Astrocyte (in vitro differentiated cells and primary cell): ENCODE measurements at places on chromosomes 4 and X. TPM values are rescaled to one million over a fixed set of nuclear protein-coding genes. Genes with fewer than 3 reads are reported as not detected.

GCNA gene
- 2.2 and 2.4 TPM in 2 replicates for total RNA-seq

DNA sequence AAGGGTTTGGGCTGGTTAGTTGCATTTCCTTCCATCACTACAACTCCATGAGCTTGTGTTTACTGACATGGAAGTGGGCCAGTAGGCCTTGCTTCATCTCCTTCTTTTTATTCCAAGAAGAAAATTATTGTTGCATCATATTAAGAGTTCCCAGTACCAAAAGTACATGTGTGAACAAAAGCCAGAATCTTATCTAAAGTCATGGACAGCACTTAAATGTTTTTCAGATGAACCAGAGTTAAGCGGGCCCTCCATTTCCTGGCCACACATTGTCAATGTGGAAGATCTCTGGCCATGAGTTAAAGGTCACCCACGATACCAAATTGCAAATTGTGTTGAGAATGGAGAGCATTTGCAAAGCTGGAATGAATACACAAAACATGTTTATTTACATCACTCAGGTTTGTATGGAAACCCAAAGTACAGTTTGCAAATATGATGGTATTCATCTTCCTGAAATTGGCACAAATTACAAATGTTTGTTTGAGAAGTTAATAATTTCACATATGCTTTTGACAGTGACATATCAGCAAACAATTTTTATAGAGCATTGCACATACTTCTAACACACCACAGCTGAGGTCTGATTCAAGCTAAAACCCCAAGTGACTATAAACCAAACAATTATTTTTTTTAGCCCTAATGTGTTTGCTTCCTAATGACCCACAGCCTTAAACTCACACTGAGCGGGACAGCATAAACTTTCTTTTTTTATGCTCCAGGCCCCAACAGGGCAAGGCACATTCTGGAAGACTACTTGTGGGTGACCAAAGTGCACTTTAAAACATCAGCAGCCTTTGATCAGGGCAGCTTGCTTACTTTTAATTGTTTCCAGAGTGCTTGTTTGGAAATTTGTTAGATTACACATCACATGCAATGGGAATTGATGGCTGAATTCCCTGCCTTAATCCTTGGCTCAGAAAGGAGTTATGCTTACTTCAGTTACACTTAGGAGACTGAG is 502.9 kb upstream of the SLIT2 start:
- DNase-seq: peak; percentile 75

CT55 gene
- total RNA-seq: not detected in 2 replicates

DNA sequence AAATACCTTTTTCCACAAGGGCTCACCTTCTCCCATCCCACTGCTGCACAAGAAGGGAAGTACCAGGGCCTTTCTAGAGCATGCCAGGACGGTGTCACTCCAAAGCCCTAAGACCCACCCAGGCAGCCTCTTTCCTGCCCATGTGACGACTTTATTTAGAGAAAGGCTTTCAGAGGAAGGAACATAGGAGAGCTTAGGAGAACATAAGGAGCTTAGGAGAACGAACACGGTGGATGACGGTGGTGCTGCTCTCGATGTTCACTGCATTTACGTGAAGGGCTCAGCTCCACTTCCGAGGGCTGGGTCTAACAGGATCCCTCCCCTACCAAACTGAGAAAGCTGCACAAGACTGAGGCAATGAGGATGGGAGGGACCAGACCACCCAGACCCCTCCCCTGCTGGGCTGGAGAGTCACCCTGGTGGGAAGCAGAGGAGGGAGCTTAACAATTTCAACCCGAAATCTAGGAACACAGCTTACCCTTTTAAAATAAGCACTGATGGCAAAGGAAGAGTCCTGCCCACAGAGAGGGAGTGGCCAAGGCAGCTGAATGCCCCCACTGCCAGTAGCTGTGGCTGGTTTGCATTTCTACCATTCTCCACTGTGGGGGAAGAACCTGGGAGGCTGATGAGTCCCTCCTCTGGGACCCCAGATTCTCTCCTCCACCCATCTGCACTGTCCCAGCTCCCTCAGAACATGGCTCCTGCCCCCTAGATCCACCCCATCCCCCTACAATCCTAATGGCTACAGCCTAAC is 29.8 kb downstream of the ZFYVE28 start:
- no peak for DNase-seq

GRCh38 chrX:46850771-46851170 is 13.9 kb downstream of the RP2 start:
- no peak for DNase-seq

CT47B1 gene
- total RNA-seq: not detected in 2 replicates

GRCh38 chrX:85905851-85906250 is 141.5 kb downstream of the CHM start:
- DNase-seq: no peak

- no peak for DNase-seq
Measured at GRCh38 chr4:142567199-142567598, 278.9 kb downstream of the INPP4B start.

DNA sequence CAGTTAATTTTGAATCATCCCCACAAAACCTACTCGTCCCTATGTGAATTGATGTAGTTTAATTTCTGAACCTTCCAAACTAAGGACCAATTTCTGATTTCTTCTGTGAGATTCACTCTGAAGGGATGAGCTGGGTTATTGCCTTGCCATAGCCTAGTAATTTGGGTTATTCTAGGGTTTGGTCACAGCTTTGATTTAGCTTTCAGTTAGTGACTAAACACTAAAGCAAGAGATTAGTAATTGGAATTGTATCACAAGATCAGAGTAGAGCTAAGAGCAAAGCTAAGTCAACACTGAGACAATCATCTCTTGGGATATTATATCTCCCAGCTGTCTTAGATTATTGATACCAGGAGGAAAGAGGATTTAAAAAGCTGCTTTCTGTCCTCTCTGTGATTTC is 588.0 kb downstream of the CCSER1 start:
- DNase-seq: no peak

DNA sequence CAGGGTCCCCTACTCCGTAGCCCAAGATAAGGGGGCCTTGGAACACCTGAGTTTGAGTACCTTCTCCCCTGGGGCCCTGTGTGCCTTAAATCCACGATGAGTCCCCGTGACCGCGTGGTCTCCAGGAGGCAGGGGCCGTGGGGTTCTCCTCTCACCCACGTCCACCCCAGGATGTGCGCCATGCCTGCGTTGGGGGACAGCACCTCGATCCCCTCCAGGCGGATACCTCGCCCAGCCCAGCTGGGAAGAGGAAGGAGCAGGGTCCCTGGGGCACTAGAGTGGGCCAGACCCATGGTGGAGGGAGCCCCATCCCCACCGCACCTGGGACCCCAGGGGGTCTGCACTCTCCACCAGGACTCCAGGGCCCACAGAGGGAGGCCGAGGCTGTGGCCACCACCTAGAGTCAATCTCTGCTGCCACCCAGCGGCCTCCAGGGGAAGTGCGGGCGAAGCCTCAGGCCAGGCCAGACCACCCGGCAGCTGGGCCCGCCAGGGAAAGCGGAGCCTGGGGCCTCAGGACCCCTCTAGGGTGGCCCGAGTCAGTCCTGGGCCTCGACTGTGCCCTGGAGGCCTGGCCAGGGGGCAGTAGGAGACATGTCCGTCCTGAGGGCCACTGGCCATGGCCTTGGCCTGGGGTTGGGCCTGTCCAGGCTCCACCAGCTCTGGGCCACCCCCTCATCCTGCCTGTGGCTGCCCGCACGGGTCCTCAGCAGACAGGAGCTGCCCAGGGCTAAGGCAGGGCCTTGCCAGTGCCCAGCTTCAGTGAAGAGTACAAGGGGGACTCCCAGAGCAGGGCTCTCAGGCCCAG is 55.0 kb downstream of the FAM53A start:
- no peak for DNase-seq

NDST4 gene
- total RNA-seq: not detected in 2 replicates

DNA sequence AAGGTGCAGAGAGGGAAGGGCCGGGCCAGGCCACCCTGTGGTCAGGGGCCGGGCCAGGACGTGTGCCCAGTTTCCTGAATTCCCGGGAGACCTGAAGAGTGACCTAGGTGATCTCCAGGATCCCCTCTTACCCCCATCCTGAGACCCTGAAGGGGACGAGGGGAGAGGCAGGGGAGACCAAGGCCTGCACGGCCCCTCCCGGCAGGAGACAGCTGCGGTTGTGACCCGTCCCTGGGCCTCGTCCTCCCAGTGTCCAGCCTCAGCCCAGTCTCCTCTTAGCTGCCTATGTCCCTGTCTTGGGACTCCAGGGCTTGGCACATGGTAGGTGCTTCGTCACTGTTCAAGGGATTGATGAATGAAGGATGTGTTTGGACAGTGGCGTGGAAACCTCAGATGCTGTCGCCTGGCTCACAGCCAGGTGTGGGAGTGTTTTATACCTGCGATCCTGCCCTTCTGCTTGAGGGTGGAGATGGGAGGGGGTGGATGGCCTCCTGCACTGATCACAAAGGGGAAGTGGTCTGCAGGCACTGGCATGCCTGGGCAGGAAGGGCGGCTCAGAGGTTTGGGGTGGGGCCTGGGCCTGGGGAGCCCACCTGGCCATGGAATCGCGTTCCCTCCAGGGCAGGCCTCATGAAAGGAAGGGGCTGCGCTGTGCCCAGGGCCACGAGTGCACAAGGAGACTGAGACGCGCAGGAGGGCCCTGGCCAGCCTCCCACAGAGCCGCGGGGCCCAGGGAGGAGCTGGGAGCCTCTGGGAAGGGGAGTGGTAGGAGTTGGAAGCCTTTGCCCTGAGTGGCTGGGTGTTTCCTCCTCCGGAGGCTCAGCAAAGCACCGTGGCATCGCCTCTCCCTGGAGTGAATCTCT is 6.9 kb downstream of the SH3TC1 start:
- DNase-seq: no peak

GRCh38 chrX:109393859-109394258 is 88.0 kb downstream of the GUCY2F start:
- no peak for DNase-seq
